Upper lobe of right lung (tissue), 1 donor: ENCODE measurements at places on chromosomes 5 and 9. TPM values are rescaled to one million over a fixed set of nuclear protein-coding genes. Genes with fewer than 3 reads are reported as not detected.

DNM1 gene
- 5.2 TPM for total RNA-seq

IER5L gene
- total RNA-seq = 9.6 TPM

CERCAM gene
- 14.0 TPM for total RNA-seq

FAT2 gene
- total RNA-seq = 0.41 TPM

FBXO10 gene
- total RNA-seq = 8.0 TPM
